ENCODE measurements at places on chromosomes 2 and 18.

- DNase-seq: no peak
These were observed 215.7 kb downstream of the MCFD2 start for GRCh38 chr2:46699934-46700256.

DNA sequence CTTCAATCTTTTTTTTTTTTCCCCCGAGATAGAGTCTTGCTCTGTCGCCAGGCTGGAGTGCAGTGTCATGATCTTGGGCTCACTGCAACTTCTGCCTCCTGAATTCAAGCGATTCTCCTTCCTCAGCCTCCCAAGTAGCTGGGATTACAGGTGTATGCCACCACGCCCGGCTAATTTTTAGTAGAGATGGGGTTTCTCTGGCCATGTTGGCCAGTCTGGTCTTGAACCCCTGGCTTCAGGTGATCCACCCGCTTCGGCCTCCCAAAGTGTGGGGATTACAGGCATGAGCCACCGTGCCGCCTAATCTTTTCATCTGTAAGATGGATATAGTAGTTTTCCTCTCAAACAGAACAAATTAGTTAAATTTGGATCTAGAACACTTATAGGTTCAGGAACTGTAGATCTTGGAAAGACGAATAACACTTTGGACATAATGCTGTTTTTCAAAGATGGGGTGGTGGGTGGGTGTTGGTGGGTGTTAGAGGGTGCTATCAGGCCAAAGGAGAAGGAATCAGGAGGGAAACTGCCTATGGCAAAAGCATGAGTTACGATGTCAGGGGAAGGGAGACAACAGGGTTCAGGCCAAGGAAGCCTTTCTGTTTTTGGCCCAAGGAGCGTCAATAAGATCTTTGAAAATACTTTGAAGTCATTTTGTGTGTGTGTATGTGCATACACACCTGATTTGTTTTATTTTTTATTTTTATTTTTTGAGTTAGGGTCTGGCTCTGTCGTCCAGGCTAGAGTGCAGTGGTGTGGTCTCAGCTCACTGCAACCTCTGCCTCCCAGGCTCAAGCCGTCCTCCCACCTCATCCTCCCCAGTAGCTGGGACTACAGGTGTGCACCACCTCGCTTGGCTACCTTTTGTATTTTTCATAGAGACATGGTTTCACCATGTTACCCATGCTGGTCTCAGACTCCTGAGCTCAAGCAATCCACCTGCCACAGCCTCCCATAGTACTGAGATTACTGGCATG lies 6.8 kb downstream of the RPL37A start:
- DNase-seq: no peak

GRCh38 chr2:58533376-58533775 lies 292.3 kb upstream of the FANCL start:
- DNase-seq: no peak

DNA sequence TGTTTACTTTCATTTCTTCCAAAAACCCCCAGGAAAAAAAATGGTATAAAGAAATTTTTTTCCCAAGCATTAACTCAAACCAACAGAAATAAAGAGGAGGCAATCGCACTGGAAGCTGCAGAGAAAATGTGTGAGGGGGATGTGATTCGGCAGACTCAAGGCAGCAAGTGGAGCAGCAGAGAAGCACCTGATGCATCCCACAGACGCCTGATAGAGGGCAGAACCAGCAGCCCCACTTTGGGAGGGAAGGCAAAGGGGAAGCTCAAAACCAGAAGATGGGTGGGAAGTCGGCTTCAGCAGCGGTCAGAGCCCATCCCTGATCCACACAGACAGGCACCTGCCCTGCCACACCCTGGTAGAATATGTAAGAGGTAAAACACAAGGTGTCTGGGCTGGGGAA lies 12.6 kb downstream of the FTCDNL1 start:
- DNase-seq: no peak

- no peak for DNase-seq
These were observed 373 bp downstream of the EIPR1 start for GRCh38 chr2:3377279-3377611.

- DNase-seq: no peak
These were observed 314.8 kb downstream of the MYCN start for GRCh38 chr2:16255120-16255519.

GRCh38 chr18:71431171-71431570 lies 1113.0 kb downstream of the CBLN2 start:
- no peak for DNase-seq

DNA sequence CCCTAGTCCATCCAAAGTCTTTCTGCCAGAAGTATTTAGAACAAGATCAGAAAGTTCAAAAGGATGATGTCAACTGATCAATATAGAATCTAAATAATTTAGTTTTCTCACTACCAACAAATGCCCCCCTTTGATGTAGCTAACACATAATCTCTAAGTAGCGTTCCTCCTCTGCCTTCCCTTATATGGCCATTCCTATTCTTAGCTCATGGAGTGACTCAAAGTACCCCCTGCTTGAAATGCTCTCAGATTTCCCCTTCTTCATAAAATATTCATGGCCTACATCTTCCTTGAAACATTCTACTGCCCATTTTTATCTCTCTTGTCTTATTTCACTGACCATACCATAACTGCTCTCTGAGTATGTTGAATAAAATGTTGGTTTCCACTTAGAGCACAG lies 151.5 kb downstream of the UPP2 start:
- no peak for DNase-seq

DNA sequence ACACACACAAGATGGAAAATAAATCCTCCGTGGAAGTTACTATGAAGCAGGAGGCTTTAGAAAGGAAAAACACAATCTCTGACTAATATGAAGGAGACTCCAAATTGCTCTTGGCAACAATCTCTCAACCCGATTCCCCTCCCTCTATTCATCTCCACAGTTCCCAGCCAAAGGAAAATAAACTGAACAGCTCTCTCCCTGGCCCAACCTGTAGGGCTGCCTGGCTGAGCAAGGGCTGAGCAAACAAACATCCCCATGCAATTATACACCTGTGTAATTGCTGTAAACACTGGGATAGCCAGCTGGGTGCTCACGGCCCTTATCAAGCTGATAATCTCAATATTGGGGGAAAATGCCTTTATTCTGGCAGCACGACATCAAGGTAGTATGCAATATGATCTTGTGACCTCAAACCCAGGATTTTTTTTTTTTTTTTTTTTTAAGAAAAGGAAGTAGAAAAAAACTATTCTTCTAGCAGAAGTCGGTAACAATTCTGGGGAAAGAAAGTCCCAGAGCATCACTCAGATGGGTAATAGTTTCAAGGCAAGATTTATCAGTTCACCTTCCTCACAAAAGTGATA lies 203.3 kb upstream of the SMAD2 start:
- DNase-seq: no peak

GRCh38 chr2:207681431-207681830 lies 30.0 kb upstream of the CCNYL1 start:
- DNase-seq: no peak

- no peak for DNase-seq
These were observed 118.6 kb upstream of the CDH7 start for GRCh38 chr18:65632236-65632635.

DNA sequence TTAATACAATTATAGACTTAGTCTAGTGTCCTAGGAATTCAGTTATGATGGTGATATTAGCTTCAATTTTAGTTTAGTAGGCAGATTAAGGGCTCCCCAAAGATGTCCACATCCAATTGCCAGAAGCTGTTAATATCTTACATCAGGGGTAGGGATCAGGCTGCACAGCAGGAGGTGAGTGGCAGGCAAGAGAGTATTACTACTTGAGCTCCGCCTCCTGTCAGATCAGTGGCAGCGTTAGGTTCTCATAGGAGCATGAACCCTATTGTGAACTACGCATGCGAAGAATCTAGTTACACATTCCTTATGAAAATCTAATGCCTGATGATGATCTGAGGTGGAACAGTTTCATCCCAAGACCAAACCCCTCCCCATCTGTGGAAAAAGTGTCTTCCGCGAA lies 54.9 kb downstream of the NYAP2 start:
- DNase-seq: no peak

DNA sequence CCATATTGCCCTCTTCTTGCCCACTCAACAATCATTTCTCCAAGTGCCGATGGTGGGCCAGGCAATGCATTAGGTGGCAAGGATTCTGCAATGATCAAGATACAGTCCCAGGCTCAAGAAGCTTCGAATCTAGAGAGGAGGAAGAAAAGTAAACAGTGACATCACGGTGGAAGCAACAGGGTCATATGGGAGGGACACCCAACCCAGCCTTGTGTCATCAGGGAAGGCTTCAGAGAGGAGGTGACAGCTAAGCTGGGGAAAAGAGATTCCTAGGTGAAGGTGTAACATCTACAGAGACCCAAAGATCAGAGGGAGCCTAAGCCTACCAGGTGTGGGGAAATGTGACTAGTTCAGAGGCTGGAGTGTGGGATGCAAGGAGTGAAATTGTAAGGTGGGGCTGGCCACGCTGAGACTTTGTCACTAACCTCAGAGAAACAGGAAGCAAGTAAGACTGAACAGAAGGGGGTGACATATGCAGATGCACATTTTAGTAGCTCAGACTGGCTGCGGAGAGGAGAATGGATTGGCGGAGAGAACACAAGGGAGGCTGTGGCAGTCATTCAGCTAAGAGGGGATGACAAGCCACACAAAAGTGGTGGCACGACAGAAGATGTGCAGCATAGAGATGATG lies 104.9 kb downstream of the ANKRD44 start:
- no peak for DNase-seq

DNA sequence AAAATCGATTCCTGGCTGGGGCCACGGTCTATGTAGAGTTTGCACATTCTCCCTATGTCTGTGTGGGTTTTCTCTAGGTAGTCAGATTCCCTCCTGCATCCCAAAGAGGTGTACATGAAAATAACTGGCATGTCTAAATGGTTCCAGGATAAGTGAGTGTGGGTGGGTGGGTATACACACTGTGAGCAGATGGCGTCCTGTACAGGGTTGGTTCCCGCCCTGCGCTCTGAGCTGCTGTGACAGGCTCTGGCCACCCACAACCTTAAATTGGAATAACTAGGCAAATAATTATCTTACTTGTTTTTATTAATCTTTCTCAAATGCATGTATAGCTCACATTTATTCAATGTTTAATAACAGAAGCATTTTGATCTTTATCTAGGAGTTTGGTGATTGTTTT lies 16.3 kb downstream of the THOC1 start:
- DNase-seq: no peak

DNA sequence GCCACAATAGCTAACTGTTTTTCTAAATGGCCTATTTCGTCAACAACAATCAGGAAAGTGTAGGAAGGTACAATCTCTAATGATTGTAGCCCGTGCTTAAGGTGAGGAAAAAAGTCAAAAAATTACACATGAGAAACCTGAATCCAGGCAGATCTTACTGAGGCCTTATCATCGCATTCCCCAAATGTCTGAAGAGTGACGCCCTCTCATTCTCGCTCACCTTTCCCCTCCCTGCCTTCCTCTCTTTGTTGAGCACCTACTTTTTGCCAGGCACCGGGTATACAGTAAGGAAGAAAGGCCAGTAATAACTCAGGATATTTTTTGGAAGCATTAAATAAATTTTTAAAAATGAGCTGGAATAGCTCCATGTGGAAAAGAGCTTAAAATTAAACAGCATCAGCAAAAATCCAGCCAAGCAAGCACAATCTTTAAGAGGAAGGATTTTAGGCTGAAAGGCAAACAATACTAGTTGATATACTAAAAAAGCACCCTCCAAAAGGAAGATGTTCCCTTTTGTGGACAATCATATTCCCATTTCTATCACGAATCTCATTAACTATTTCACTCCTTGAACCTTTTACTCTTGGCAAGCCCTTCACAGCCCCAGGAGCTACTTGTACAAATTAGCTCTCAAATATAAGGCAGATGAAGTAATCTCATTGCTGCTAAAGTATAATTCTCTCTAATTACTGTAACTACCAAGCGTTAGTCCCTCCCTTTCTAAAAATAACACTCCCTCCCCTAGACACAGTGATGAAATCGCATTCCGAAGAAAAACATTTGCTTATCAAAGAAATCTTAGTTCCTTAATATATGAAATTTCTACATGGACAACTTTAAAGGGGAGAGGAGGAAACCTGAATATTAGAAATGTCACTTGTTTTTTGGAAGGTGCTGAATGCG lies 40.0 kb downstream of the STAT1 start:
- no peak for DNase-seq

DNA sequence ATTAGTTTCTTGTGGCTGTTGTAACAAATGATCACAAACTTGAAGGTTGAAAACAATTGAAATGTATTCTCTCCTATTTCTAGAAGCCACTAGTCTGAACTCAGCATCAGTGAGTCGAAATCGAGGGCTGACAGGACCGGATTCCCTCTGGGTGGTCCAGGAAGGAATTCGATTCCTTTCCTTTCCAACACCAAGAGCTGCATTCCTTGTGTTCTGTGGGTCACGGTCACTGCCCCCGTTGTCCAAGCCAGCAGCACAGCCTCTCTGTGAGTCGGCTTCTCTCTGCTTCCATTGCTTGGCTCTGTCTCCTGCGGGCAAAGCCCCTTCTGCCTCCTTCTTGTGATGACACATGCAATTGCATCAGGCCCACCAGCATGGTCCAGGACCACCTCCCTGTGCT lies 67.3 kb downstream of the SMIM21 start:
- DNase-seq: no peak

DNA sequence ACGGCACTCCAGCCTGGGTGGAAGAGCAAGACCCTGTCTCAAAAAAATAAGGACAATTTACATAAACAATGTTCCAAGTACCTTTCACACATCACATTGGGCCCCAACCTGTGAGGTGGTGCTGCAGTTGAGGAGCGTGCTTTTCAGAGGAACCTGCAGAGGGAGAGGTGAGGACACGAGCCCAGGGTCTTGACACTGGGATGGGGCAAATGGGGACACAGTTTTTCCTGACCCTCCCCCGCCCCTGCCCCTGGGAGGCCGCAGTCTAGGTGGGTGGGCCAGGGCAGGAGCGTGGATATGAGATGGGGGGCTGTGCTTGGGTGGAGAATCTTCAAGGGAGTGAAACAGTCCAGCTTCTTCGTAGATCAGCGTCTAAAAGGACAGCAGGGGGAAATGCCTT lies 112.9 kb downstream of the SEPTIN10 start:
- DNase-seq: no peak

GRCh38 chr18:58490238-58490637 lies 138.7 kb downstream of the ALPK2 start:
- no peak for DNase-seq

- DNase-seq: no peak
These were observed 23.6 kb upstream of the SEMA4C start for GRCh38 chr2:96893289-96894150.

- DNase-seq: no peak
These were observed 1.1 kb downstream of the CHN1 start for GRCh38 chr2:175003875-175004729.

DNA sequence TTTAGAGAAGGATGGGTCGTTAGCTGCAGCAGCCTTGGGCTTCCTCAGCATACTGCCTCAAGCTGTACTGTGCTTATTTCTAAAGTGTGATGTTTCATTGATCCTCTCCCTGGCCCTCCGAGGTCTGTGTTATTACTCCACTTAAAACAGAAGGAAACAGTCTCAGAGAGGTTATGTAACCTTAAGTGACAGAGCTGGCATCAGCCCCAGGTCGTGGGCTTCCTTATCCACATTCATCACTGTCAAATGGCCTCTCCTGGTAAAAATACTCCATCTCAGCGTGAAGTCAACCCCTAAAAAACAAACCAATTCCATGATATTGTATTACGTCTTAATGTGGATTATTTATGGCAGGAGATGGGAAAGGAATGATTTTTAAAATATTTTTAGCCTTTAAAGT lies 153.3 kb upstream of the NOSTRIN start:
- DNase-seq: no peak

- DNase-seq: no peak
These were observed 503 bp downstream of the ZNF513 start for GRCh38 chr2:27379836-27380625.

- DNase-seq: peak; percentile 18
These were observed 138.4 kb downstream of the OTX1 start for GRCh38 chr2:63189026-63189425.

GRCh38 chr2:46018773-46019591 lies 278.2 kb upstream of the EPAS1 start:
- DNase-seq: no peak

Data from non-pigmented ciliary epithelial cell (primary cell).